HCT116 (cell line): ENCODE measurements at places on chromosomes 6 and 20.

DNA sequence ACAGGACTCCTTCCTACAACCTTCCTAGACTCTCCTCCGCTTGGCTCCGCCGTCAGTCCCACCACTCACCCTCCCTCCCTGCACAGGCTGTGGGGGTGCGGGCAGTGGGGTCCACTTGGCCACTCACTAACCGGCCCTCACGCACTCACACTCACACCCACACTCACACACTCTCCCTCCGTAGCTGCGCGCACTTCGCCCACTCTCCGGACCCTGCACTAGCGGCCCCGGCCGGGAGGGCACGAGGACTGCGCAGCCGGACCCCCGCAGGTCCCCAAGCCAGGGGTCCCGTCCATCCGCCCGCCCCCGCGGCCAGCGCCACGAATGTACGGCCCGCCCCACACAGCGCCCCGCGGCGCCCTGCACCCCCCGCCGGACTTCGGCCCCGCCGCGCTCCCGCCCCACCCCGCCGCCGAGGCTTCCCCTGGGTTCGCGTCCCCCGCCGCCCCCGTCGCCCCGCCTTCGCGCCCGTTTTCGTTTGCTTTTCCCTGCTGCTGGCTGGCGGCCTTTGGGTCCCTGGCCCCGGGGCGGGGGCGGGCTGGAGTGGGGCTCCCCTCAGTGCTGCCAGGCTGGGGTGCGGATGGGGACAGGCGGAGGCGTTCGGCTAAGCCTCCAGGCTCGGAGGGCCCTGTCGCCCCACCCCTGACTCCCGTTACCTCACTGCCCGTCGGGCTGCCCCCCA lies 23.0 kb upstream of the SLC22A7 start:
- DNase-seq, result no peak

- DNase-seq, result no peak
Measured at GRCh38 chr6:137210903-137211302, 8.3 kb downstream of the IFNGR1 start.

GRCh38 chr20:24773168-24773567 lies 175.9 kb upstream of the CST7 start:
- no peak for DNase-seq

DNA sequence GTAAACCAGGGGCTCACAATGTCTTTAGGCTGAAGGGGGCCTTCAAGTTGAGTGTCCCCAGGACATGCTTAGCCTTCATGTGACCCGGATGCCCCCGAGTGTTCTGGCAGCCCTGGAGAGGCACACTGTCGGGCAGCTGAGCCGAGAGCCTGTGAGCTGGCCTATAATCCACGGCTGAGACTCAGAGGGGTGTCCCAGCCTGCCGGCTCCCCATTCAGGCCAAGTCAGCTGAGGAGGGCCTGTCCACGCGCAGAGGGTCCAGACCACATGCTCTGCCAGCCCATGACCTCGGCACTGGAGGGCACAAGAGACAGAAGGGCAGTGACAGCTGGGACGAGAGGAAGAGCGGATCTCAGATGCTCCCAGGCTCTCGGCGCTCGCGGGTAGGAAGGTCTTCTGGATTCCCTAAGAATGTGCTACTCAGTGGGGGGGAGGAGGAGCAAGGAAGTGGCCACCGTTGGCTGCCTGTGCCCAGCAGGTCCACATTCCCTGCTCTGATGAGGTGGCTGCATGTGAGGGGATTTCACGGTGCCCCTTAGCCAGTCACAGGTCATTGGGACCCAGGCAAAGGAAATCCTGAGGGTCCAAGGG lies 224.7 kb downstream of the NRN1 start:
- no peak for DNase-seq

DNA sequence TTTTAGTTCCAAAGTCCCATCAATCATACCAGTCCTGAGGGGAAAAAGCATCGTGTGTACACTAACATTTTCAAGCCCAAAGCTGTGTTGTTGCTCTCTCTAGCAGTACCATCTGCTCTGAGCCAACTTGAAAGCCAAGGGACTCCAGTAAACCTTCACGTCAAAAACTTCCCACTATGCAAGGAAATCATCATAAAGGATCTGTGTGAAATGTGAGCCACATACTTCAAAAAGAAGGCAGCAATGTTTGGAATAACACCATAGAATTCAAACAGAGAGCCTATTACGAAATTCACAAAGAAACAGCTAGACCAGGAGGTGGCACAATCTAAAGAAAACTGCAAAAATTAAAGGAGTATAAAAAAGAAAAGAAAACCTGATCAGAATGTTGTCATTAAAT lies 399.8 kb upstream of the EPHA7 start:
- no peak for DNase-seq

- no peak for DNase-seq
Measured at GRCh38 chr20:16100111-16100510, 473.1 kb downstream of the KIF16B start.
